Activated CD4-positive, alpha-beta T cell treated with anti-CD3 and anti-CD28 coated beads, Interleukin-2, amount 50 U/mL, for 24 hours (primary cell): ENCODE measurements at places on chromosomes 7 and 10.

- DNase-seq, result no peak
These were observed 621 bp upstream of the MORN4 start for GRCh38 chr10:97633921-97634320.

DNA sequence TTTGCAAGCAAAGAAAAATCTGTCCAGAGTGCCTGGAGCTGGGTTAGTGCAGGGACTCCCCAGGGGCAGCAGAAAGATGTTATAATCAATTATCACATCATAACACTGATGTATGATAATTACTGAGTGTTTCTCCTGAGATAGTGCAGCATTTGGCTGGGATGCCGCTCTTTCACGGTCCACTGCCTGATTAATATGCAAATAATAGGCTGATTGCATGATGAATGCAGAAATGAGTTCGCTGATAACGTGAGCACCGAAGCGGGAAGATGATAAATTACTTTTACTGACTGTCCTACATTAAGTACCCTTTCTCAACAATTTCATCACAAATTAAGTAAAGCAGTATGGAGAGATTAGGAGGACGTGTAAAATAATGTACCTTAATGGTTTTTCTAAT lies 71.4 kb upstream of the SH2B2 start:
- no peak for DNase-seq

DNA sequence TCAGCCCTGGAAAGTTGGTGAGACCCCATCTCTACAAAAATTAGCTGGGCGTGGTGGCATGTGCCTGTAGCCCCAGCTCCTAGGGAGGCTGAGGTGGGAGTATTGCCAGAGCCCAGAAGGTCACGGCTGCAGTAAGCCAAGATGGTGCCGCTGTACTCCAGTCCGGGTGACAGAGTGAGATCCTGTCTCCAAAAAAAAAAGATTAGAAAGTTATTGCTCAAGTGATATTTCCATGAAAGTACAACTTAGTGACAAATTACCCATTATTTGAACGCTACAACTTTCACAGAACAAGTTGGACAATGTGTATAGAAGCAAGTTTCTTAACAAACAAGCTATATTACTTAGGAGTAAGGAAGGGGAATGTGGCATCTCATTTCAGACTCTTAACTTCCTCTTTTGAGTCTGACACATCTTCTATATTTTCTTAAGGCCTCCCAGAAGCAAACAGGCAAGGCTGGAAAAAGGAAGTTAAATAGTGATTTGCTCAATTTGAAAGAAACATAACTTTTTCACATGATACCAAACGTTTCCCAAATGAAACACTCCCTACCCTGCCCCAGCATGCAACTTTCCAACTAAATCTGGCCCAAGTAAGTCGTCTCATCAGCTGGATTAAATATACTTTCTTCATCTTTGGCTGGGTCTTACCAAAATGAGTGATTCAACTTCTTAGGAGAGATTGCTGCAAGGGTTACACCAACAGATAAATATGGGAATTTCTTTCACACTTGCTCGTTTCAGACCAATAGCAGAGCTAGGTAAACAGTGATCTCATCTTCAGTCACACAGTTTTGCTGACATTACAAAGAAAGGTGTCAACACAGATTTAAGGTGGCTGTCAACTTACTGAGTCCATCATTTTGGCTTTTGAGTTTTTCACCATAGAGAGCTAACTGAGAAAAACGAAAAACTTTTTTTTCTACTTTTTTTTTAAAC lies 66.3 kb upstream of the KLF6 start:
- DNase-seq, result no peak

- DNase-seq, result no peak
These were observed 117.3 kb downstream of the FANK1 start for GRCh38 chr10:126013489-126014281.

- DNase-seq, result no peak
These were observed 236.0 kb upstream of the NRP1 start for GRCh38 chr10:33570495-33570894.

- DNase-seq, result no peak
These were observed 36.8 kb upstream of the ANK3 start for GRCh38 chr10:60426425-60426824.

GRCh38 chr7:19480383-19480782 lies 228.5 kb downstream of the POLR1F start:
- DNase-seq, result no peak

DNA sequence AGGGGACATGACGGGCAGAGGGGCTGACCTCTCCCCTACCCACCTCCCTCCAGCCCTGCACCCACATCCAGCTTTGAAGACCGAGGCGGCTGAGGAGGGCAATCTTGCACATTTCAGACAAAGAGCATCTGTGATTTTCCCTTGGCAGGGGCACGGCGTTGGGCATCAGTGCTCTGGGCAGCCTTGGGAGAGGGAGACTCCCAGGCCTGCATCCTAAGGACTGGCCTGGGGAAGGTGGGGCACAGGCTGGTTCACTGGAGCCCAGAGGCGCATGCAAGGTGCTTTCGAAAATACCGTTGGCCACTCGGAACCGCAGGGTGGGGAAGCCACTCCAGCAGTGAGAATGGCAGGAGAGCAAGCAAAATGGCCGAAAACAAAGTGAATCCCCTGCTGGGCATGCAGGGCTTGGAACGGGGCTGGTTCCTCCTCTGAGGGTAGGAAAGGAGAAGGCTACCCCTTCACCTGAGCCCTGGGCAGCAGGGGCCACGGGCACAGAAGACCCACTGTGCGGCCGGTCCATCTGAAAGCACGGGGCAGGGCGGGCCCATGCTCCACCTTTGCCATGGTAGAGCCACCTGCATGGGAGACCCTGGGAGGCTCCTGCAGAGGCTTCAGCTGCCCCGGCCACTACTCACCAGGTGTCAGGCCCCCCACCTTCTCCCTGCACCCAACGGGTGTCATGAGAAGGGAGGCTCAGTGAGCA lies 49.8 kb downstream of the EBF3 start:
- no peak for DNase-seq

GRCh38 chr7:140284062-140284461 lies 107.3 kb upstream of the KDM7A start:
- DNase-seq, result no peak

GRCh38 chr10:34575882-34576281 lies 239.2 kb downstream of the PARD3 start:
- DNase-seq, result no peak

GRCh38 chr7:18109762-18110161 lies 82.1 kb upstream of the PRPS1L1 start:
- no peak for DNase-seq

DNA sequence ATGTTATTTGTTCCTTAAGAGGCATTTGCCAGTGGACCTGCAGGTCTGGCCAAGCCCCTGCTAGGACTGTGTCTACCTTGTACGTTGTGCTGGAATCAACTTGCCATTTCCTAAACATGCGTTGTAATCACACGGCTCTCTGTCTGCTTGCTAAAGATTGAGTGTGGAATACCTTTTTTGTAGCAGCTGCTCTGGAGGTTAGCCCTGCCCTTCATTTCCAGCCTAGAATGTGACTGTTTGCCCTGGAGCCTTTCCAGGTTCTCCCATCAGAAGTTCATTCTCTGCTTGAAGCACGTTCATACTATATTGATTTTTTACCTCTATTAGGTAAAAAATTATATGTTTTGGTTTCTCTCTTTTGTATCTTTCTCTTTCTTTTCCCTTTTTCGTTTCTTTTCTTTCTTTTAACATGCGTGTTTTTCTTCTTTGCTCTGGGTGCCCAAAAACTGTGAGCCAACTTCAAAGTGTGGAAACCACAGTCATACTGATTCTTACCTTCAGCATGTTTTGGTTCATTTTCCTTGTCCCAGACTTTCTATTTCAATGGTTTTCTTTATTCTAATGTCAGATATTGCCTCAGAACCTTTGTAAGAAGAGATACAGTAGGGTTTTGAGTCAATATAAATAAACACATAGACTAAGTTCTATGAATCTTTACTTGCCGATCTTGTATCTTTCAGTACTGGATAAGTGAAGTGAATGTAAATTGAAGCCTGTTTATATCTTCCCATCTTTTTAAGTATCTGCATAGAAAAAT lies 111.9 kb upstream of the RPA3 start:
- no peak for DNase-seq

DNA sequence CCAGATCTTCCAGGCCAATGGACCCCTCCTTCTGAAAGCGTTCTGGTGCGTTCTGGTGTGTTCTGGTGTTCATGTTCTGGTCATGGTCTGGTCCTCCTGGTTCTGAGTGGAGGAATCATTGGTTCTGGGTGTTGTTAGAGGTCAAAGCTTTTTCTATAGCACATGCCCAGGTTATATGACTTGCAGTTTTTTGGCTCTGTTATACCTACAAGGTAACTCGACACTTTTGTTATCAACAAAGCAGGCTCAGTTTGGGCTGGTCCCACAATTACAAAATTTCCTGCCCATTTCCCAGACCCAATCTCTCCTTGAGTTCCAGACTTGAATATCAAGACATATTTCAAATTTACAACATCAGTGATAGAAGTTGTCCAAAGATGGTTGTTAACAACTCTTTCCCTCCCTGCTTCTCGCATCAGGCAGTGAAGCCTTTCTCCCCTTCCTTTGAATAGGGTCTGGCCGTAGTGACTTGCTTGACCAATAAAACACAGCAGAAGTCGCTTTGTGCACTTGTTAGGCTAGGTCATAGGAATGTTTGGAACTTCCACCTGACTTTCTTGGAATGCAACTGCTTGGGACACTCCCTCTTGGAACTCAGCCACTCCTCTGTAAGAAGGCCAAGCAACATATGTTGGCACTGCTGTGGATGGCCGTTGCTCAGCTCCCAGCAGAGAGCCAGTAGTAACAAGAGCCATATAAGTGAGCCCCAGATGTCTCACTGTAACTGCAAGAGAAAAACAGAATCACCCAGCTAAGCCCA lies 83.1 kb upstream of the STEAP1B start:
- DNase-seq, result no peak

- no peak for DNase-seq
These were observed 253.3 kb downstream of the SEMA3A start for GRCh38 chr7:83941300-83941699.

DNA sequence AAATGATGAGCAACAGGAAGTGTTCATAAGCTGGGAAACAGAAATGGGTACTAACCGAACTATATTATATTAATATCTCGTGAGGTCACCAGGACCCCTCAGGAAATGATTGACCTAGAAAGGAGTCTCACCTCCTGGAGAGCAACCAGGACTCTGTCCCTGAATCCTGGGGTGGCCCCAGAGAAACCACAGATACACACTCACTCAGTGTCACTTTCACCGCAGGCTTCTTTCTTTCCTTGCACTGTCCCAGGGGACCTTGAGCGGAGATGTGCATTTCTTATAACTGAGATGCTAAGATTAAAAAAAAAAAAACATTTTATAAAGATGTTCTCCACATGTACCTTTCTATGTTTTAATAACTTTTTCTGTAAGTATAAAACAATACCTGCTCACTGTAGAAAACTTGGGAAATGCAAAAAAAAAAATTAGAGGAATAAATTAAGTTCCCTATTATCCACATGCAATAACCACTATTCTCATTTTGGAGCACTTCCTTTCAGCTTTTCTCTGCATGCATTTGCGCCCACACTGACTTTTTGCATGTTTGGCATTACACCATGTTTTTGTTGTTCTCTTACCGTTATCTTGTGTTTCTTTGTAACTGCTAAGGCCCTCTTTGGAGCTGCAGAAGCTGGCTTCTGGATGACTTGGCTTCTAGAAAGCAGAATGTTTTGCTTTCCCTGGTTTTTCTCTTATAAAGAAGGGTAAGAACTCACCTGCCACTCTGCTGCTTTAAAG lies 15.0 kb downstream of the NOD1 start:
- no peak for DNase-seq

DNA sequence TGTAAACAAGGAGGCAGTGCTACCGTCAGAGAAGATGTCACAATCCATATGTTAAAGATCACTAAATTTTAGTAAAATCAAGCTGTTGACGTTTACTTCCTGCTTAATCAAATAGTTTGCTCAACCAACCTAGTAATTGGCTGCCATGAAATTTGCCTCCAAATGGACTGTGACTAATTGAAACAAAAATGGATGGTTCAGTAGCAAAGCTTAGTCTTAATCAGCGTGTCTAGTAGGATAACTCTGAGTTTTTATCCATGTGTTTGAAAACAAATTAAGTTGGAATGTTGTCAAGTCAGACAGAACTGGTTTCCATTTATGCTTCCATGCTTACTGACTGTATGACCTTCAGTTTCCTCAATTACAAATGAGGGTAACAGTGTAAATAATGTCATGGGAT lies 1456.7 kb upstream of the CELF2 start:
- DNase-seq, result no peak

DNA sequence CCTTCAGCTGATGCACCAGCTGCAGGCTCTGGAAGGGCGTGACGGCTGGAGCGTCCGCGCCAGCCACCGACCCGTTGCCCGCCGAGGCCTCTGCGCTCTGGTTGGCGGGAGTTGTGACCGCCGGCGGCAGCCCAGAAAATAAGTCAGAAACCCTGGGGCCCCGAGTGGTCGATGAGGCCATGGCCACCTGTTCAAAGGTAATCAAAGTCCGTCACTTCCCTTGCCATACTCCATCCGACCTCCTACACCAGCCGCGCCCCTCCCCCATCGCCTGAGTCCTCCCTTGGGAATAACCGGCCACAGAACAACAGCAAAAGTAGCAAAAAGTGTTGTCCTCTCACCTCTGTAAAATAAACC lies 406 bp downstream of the PRLHR start:
- DNase-seq, result no peak

GRCh38 chr10:96949039-96949683 lies 117.1 kb downstream of the LCOR start:
- DNase-seq, result no peak
